CD4-positive, alpha-beta T cell treated with Interleukin-6 at 100 ng/mL for 8 hours (primary cell): ENCODE measurements at places on chromosomes 1 and 21.

DNA sequence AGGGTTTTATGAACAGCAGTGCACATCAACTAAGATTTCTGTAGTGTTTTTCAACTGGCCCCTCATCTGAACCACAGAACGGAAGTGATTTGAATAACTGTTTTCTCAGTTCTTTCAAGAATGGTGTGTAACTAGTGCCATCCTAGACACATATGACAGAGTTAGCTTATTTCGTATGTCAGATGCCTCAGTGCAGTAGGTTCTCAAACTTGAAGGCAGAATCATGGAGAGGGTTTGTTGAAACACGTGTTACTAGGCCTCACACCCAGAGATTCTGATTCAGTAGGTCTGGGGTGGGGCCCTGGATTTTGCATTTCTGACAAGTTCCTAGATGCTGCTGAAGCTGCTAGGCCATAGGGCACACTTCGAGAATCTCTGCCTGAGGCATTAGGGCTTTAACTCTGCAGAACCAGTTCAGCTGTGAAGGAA lies 49.0 kb downstream of the SCCPDH start:
- DNase-seq: no peak

- no peak for DNase-seq
These were observed 48.8 kb downstream of the CACNA1E start for GRCh38 chr1:181531951-181532600.

DNA sequence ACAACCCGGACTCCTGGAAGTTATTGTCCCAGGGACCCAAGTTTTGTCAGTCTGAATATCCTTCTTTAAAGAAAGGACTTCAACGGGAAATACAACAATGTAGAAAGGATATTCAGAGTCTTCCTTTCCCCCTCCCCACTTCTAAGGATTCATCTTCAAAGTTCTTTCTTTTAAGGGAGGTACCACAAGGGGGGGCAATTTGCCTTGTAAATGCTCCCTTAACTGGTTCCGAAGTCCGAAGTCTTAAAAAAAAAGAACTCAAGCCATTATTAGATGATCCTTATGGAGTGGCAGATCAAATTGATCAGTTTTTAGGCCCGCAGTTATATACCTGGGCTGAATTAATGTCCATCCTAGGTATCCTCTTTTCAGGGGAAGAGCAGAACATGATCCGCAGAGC lies 47.0 kb downstream of the SERINC2 start:
- no peak for DNase-seq

DNA sequence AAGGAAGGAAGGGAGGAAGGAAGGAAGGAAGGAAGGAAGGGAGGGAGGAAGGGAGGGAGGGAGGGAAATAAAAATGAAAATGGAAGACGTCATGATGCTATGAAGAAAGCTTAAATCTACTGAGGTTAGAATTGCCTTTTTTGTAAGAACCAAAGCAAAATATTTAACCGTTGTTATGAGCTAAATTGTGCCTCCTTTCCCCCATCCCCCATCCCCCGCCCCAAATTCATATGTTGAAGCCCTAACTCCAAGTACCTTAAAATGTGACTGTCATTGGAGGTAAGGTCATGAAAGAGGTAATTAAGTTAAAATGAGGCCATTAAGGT lies 80.1 kb upstream of the CXADR start:
- no peak for DNase-seq

- no peak for DNase-seq
These were observed 69.7 kb upstream of the SPAG17 start for GRCh38 chr1:118254491-118255425.

- no peak for DNase-seq
These were observed 43.2 kb downstream of the HLCS start for GRCh38 chr21:36923270-36923669.

GRCh38 chr21:44931137-44931500 lies 8.7 kb upstream of the SLX9 start:
- DNase-seq: peak; percentile 45
